Vein endothelial cell (primary cell): ENCODE measurements at places on chromosomes 5 and 9. TPM values are rescaled to one million over a fixed set of nuclear protein-coding genes. Genes with fewer than 3 reads are reported as not detected.

Gene SLC9A3
- 1.8 and 2.3 TPM in 2 replicates for total RNA-seq

Gene MRPS27
- 110 and 111 TPM in 2 replicates for total RNA-seq

Gene NUTM2F
- not detected in 2 replicates for total RNA-seq

Gene SLC6A3
- not detected in 2 replicates for total RNA-seq

Gene GAS1
- 1.5 and 1.6 TPM in 2 replicates for total RNA-seq

Gene PCDHB3
- 0.57 and 0.65 TPM in 2 replicates for total RNA-seq

Gene B4GALT7
- total RNA-seq: 36.1 and 45.1 TPM in 2 replicates

Gene SPINK6
- total RNA-seq: not detected in 2 replicates

Gene PCDHGB5
- total RNA-seq: 22.4 and 26.1 TPM in 2 replicates

Gene SRA1
- total RNA-seq: 21.2 and 23.5 TPM in 2 replicates

Gene C9orf78
- 24.2 and 38.0 TPM in 2 replicates for total RNA-seq

Gene CCL21
- total RNA-seq: not detected in 2 replicates

Gene RXRA
- 24.0 and 28.4 TPM in 2 replicates for total RNA-seq

Gene KCNV2
- total RNA-seq: not detected in 2 replicates

Gene PCDHB15
- total RNA-seq: 0.98 and 1.1 TPM in 2 replicates

Gene ENTREP1
- total RNA-seq: 6.1 and 9.8 TPM in 2 replicates

Gene DBN1
- 289 and 291 TPM in 2 replicates for total RNA-seq

Gene ABCA1
- 9.3 and 13.1 TPM in 2 replicates for total RNA-seq

Gene BTNL3
- total RNA-seq: not detected in 2 replicates

Gene MZB1
- total RNA-seq: 0.19 TPM in 1 of 2 replicates, not detected in the other
